ENCODE measurements at places on chromosomes 7 and 10.
A peak's percentile ranks its signal among the peaks of the same experiment; 100 is the strongest.

- no peak for DNase-seq
Observed at GRCh38 chr10:93859049-93859655, 34.6 kb upstream of the SLC35G1 start.

DNA sequence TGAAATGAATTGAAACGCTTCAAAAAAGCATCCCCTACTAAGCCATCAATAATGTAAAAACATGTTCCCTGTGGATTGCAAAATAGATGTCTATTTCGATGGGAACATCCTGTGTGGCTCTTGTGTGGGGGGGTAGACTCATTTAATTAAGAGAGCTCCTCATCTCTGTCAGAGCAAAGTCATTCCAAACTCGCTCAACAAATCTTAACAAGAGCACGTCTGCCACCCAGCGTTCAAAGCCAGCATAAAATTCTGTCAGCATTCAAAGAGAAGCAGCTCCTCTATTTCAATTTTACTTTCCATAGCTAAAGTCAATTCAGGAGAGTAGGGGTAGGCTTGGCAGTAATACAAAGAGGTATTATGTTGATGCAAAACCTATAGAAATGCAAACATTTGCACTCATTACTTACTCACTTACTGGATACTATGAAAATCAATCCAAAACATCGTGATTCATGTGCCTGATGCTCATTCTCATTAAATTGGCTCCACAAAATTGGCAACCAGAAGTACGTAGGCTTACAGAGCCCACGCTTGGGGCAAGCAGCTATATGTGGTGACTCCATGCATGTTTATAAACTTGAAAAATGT, 114.9 kb downstream of the IPMK start:
- DNase-seq, result no peak

DNA sequence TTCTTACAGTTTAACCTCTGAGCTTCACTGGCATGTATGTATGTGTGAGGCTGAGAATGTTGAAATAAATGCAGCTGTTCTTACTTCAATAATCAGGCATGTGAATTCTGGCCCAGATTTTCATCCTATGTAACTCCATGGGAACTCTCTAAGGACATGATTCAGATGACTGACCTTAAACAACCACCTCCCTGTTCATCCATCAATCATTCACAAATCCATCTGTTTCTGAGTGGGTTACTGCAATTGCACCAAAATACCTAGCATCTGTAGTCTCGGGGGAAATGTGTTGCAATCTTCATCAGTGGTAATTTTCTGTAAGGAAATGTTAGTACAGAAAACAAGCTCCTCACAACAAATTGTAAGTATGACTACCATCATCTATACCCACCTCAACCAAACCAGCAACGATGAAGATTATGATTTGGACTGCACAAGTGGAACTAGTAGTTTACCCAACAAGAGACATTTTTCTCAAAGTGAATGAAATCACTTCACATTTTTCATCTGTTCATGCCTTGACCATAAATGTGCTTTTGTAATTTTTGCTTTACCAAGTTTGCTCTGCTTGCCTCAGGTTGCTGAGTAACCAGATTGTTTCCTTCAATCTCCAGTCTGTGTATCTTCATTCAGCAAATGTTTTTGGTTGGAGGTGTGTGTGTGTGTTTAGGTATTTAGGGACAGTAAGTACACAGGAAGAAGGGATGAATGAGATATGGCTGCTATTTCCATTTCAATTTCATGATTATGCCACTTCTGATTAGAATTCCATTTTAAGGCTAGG, 65.7 kb upstream of the FZD8 start:
- DNase-seq, result no peak

DNA sequence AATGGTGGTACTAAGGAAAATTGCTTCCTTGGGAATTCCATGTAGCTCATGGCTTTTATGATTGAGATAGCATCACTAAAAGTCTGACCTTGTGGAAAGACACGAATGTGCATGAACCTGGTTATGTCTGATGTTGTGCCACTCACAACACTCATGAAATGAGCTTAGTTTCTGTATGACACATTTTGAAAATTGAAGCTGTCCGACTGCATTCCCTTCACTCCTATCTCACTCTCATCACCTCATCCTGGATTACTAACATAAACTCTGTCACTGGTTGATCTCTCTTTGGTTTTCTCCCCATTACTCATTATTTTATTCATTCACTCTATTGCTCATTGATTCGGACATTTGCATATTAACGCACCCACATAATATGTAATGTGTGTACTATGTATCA, 190.0 kb upstream of the VWC2 start:
- DNase-seq, result no peak

- DNase-seq, result no peak
Observed at GRCh38 chr10:53479365-53479764, 706.8 kb upstream of the MBL2 start.

DNA sequence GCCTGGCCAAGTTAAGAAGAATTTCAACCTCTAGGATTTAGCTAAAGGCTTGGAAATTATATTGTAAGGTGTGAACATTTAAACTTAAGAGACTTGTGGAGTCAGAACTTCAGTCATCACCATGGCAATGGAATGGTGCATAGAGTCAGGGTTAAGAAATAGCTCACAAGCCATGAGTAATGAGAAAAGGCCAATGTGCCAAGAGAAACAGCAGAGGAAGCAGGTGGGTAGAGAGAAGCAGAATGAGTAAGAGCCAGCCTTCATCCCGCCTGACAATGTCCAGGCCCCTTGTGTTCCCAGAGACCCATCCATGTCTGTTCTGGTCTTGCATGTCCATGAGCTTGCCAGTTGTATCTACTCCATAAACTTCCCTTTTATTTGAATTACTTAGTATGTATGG, 62.6 kb upstream of the TBX20 start:
- DNase-seq, result no peak

DNA sequence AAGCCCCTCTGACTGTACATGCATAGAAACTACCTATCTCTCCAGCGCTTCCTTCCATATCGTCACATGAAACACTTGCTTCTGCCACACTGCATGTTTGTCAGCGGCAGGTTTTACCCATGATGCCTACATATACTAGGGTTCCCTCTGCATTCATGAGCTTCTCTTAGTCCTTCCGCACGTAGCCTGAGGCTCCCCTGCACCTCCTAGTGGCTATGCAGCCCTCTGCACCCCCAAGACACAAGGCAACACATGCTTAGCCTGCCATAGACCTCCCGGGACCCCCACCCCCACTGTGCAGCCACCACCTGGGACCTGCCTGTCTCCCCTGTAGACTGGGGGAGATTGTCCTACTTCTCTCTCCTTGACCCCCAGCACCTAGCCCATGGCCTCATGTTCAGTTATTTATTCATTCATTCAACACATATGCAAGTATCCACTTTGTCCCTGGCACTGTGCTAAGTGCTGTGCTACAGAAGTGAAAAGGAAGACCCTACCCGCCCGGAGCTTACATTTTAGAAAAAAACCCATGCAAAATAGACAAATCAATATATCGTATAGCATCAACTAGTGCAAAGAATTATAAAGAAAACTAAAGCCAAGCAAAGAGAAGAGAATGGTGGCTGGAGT, 23.5 kb downstream of the TMEM273 start:
- DNase-seq, result no peak

DNA sequence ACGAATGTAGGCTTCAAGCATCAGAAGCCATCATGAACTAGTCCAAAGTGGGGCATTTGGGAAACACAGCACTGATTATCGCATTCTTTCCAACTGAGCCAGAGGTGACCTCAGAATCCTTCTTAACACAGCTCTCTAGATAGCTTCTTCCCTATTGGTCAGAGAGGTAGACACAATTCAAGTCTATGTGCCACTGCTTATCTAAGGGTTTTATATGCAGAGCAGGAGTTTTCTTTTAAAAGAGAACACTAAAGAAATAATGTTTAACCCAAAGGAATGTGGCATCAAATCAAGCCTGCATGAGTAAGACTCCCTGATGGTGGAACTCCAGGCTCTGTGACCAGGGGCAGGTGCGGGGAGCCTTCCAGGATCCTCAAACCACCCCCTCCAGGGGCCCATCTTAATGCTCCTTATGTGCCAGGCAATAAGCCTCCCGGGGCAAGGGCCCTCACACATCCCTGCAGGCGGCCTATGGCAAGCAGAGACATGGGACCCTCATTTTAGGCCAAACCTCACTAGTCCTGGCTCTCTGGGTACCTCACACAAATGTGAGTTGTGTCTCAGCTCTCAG, 13.8 kb downstream of the HSPA12A start:
- no peak for DNase-seq

DNA sequence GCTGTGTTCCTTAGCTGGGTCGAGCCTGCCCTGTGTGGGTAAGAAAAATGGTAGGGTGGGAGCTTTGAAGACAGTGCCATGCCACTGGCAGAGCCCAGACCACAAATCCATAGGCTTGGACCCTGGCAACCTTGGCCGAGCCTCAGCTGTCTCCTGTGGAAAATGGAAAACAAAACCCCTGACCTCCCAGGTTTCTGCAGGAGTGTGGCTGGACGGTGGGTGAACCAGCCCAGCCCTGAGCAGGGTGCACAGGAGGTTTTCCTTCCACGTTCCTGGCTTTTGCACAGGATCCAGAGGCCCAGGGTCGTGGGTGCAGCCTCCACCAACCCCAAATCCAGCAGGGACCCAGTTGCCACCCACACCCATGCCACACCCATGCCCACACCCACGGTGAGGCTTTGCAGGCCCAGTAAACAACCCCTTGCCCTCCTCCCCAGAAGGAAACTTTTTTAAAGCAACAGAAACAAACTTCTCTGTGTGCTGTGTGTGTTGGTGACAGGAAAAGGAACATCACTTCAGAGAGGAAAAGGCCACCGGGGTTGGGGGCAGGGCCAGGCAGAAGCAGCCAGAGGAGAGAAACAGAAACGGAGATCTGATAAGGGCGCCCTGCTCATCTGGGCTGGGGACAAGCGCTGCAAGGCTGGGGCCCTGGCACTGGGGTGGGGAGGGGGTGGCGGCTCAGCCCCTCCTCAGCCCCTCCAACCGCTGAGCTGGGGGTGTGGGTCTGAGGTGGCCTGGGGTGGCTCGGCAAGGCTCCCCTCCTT, 20.7 kb upstream of the ZMIZ1 start:
- DNase-seq, result no peak

- DNase-seq, result no peak
Observed at GRCh38 chr7:55556492-55556891, 15.8 kb downstream of the VOPP1 start.

GRCh38 chr7:140229101-140229525, 52.3 kb upstream of the KDM7A start:
- DNase-seq, result no peak

DNA sequence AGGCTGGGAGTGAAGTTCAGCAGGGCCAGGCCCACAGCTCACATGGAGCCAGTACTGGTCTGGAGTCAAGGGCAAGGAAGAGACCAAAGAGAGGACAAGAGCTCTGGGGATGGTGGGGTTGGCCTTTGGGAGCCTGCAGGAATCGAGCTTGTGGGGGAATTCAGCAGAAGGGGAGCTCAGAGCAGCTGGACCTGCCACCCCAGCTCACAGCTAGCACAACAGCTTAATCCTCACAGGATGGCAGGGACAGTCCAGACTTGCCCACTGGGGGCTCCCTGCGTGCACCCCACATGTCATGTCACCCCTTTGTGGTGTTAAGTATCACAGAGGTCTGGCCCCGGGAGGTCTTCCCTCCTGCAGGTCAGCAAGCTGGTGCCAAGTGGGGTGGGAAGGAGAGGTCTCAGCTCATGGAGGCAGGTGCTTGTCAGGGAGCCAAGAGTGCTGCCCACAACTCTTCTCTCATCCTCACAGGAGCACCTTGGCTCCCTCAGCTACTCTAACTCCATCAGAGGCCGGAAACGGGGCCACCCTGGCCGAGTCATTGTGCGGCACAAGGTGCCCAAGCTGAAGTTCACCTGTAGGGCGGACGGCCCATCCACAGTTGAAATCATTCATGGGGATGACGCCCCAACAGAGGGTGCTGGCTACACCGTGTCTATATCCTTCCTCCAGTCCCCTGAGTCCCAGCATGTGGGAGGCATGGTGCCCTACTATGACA, 22.5 kb downstream of the CUZD1 start:
- no peak for DNase-seq

DNA sequence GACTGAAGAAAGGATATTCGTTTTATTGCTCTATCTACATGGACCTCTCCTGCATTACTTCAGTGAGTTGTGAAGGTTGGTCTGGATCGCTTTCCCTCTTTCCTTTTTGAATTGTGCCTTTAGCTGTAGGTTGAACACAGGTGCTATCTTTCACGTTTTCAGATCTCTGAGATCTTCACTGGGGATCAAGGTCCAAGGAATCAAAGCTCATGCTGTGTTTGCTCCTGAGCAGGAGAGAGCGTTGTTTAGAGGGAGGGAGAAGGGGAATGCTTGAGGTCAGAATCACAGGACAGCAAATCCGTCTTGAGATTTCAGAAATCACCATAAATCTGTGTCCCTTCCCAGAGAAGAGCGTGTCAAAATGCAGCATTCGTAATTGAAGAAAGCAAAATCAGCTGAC, 105.0 kb downstream of the INSYN2A start:
- no peak for DNase-seq

GRCh38 chr10:96334616-96335526, 23.9 kb downstream of the OPALIN start:
- no peak for DNase-seq

GRCh38 chr10:36194276-36194675, 552.2 kb upstream of the FZD8 start:
- DNase-seq, result no peak

DNA sequence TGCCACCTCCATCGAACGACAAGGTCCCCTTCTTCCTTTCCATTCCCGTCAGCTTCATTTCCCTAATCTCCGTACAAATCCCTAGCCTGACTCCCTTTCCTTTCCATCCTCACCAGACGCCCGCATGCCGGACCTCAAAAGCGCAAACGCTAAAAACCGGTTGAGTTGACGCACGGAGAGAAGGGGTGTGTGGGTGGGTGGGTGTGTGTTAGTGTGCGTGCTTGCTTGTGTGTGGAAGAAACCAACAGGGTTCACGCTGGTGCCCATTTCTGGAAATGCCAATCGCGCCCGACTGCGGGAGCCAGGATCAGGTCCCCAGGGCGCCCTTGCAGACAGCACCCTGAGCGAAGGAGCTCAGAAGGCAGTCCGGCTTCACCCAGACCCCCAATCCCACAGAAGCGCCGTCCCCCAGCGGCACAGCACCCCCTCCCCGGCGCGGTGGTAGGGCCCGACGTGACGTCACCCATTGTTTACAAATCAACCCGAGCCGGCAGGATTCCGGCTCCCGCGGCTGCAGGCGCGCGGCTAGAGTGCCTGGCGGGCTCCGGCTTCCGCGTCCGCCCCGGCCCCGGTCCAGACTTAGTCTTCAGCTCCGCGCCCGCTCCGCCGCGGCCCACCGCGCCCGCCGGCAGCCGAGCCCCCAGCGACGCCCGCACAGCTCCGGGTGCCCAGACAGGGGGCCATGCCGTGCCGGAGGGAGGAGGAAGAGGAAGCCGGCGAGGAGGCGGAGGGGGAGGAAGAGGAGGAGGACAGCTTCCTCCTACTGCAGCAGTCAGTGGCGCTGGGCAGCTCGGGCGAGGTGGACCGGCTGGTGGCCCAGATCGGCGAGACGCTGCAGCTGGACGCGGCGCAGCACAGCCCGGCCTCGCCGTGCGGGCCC, at the start of gene FRAT1:
Gene FRAT1, plus strand, starts transcription at position 500 of the 880 bp plus-strand sequence. Its CDS starts 183 bp downstream, at position 683.
- DNase-seq, result peak; percentile 80
